ENCODE measurements at places on chromosomes 6 and 20.
A peak's percentile ranks its signal among the peaks of the same experiment; 100 is the strongest.

- no peak for DNase-seq
These were observed 488.5 kb upstream of the JARID2 start for GRCh38 chr6:14757418-14757817.

- no peak for DNase-seq
These were observed 3.3 kb upstream of the MTCH1 start for GRCh38 chr6:36989264-36989663.

GRCh38 chr6:84707171-84707570 lies 57.2 kb downstream of the TBX18 start:
- no peak for DNase-seq

DNA sequence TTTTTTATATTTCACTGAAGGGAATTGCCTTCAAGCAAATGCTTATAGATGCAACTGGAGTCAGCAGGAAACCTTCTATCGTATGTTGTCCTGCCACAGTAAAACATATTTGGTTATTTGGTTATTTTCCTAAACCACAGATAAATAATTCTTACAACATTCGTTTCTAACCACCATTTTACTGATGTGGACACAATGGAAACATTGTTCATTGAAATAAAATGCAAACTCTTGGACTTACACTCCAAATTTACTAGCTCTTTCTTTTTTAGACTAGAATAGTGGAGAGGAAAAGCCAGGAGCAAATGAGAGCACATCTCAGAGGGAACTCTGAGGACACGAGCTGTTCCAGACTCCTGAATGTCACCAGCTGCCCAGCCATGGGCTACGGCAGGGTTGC lies 114.8 kb downstream of the RPS12 start:
- DNase-seq = no peak

- no peak for DNase-seq
These were observed 71.8 kb downstream of the F13A1 start for GRCh38 chr6:6248651-6249050.

GRCh38 chr6:137389150-137389704 lies 105.0 kb downstream of the OLIG3 start:
- peak; percentile 51 for DNase-seq

GRCh38 chr6:33861722-33862121 lies 57.9 kb upstream of the MLN start:
- DNase-seq = no peak

DNA sequence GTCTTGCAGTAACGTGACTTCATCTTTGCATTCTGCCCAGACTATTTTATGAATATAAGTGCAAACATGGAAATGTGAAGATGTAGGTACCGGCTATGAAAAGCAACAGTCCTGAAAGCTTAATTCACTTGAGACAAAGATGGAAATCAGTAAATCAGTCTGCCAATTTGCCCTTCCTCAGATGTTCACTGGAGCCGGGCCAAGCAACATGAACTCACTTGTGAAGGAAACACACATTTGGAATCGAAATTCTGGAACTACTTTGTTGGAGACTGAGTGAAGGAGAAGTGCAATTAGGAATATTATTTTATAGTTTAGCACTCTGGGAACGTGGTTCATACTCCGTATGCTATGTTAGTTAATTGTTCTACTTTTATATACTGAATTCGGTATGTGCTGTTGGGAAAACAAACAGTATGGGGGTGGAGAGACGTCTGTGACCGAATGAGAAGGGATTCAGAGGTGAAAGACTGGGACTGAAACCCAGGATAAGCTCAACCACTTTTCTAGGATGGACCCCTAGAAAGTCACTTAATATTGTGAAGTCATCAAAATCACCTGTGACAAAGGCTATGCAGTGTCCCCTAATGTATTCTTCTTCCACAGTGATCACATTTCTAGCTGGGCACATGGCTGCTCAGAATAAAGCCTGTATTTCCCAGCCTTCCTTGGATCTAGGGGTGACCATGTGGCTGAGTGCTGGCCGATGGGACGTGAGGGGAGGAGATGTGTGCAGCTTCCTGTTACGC lies 95.5 kb downstream of the PREX1 start:
- DNase-seq = no peak

DNA sequence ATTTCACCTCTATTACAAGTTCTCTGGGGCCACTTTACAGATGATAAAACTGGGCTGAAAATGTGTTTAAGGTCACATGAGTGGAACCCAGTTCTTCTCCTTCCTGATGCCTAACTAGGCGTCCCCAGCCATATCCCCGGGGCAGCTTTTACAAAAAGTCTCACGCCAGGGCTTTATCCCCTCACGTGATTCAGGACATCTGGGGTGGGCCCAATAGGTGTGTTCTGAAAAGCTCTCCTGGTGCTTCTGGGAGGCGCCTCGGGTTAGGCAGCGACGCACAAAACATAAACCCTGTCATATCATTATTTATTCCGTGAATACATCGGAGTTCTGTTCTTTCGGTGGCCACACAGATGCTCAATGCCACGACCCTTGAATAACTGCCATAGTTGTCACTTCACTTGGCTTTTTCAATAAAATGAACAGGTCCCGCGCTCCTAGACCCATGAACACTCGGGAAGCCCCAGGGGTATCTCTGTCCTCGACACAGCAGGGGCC lies 32.1 kb downstream of the SF3B5 start:
- DNase-seq = no peak

GRCh38 chr6:6537488-6538260 lies 50.8 kb upstream of the LY86 start:
- DNase-seq = no peak

DNA sequence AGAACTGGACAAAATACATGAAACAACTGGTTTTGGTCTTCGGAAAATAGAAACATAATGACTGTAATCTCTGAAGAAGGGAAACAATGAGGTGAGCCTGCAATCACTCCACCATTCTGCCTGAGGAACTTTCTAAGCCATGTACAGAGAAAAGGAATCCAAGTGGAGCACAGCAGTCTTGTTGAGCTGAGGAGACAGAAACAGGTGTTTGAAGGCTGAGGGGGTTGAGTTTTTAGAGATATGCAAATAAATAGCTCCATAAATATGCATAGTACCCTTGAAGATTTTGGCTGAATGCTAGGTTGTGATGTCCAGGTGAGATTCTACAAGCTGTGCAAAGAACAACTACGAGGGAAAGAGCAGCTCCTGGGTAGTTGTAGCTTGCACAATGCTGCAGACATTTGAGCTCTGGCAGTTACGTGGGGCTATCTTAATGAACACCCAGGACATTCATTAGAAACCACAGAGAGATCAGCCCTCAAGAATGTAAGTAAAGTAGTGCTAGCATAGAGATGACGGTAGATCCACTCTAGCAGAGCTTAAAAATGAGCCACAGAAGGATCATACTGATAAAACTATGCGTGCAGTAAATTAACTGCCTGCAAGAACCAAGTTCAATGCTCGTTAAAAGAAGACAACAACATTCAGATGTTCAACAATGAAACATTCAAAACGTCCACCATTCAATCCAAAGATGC lies 24.3 kb downstream of the TUBB2B start:
- no peak for DNase-seq

DNA sequence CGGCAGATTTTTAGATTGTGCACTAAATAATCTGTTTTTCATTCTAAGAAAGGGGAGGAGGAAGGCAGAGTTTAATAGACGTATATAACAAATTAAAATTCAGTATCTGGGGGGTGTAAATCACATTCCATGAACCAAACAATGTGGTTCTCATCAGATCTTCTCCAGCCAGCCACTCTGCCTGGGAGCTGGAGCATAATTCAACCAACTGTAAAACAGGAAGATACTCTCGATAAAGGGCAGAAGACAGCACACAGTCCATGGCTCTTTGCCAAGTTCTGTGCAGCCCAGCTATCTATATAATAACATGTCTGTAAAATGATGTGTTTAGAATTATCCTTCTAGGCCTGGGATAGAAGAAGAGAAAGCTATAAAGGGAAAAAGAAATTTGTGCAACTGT lies 289.9 kb upstream of the ZFP64 start:
- no peak for DNase-seq

DNA sequence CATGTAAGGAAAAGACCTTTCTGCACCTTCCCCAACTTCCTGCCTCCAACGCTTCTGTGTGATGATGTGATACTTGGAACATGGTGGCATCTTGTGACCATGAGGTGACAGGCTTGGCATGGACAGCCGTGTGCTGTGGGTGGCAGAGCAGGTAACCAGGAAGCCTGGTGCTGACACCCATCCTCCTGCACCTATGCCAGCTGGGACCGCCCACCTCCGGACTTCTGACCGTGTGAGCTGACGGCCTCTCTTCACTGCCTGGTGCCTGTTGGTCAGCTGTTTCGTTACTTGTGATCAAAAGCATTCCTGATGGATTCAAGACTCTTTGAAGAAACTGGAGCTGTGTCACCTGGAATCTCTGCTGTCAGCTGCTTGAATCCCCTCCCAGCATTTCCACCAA lies 70.3 kb downstream of the TMEM242 start:
- DNase-seq = no peak

GRCh38 chr6:72212686-72213085 lies 326.3 kb downstream of the RIMS1 start:
- DNase-seq = no peak

DNA sequence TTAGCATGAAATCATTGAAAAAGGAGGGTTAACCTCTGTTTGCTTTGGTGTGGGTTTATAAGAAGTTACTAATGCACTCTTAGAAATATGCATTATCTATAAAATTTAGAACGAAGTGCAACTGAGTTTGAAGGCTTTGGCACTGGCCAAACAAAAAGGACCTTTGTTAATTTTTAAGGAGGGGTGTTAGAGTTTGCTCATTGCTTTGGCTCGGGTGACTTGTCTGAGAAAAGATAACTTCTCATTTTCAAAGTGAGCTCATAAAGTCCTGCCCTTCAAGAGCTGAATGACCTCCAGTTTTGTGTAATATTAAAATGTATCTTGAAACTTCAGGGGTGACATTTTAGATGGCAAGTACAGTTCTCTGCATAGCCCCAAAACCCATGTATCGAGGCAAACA lies 25.9 kb downstream of the NEDD9 start:
- DNase-seq = no peak

- peak; percentile 59 for DNase-seq
These were observed 14.9 kb downstream of the SYCP2L start for GRCh38 chr6:10901770-10902169.

DNA sequence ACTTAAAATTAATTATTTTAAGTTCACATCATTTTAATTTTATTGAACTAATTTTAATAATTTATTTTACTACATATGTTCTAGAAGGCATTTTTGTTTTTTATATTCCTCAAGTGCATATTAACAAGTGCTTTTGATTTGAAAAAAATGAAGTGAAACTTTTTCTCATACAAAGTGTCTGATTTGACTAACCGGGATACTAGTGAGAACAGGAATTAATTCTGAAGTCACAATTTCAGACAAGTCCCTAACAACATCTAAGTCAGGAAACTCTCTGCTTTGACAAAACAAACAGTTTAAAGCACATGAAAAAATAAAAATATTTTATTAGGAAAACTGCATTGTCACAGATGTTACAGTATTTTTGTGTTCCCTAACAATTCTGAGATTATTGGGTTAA lies 1166.3 kb upstream of the CITED2 start:
- no peak for DNase-seq

GRCh38 chr6:25370178-25371036 lies 91.2 kb downstream of the CARMIL1 start:
- DNase-seq = no peak

DNA sequence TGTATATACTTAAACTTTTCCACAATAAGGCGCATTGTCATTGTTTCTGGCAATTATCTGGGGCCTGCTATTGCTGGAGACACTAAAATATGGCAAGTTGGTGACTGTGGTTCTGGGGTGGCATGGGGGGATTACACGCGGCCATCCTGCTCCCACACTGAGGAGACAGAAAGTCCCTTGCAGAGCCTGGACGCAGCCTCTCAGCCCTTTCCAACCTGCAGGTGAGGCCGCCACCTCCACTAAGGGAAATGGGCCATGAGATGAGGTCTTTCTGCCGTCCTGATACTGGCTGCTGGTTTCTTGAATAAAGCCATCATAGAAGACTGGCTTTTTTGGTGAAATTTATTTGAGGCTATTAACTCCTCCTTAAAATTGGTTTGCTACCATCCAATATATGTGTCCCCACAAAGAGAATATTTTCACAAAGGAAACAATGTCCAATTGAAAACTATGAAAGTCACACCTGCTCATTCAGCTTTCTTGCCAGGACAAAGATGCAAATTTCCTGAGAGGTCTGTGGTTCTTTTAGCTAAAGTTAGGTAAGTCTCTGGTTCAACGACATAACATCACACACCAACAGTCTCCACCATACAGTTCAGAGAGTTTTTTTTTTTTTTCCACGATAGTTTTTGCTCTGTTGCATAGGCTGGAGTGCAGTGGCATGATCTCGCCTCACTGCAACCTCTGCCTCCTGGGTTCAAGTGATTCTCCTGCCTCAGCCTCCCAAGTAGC lies 13.0 kb downstream of the TXNDC5 start:
- DNase-seq = no peak

- DNase-seq = no peak
These were observed 3.6 kb upstream of the BTN2A2 start for GRCh38 chr6:26379292-26379691.

GRCh38 chr20:63735859-63736718 lies at the start of gene LIME1:
LIME1 (plus strand) TSS chr20:63736664; CDS start chr20:63737550, 886 bp downstream.
- no peak for DNase-seq

- DNase-seq = no peak
These were observed 412.3 kb downstream of the PRKN start for GRCh38 chr6:162315291-162315690.

DNA sequence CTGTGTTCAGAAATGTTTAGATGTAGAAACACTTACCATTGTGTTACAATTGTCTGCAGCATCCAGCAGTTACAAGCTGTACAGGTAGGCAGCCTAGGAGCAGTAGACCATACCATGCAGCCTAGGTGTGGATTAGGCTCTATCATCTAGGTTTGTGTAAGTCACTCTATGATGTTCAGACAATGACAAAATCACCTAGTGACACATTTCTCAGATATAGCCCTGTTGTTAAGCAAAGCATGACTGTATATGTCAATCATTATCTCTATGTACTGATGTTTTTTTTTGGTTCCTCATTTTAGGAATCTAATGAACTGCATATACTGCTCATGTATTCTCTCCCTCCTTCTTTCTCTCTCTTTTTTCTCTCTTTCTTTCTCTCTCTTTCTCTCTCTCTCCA lies 22.2 kb downstream of the CST8 start:
- DNase-seq = no peak

GRCh38 chr20:12825226-12825595 lies 183.6 kb upstream of the SPTLC3 start:
- no peak for DNase-seq

- no peak for DNase-seq
These were observed 127.6 kb upstream of the BTBD3 start for GRCh38 chr20:11790046-11790445.

DNA sequence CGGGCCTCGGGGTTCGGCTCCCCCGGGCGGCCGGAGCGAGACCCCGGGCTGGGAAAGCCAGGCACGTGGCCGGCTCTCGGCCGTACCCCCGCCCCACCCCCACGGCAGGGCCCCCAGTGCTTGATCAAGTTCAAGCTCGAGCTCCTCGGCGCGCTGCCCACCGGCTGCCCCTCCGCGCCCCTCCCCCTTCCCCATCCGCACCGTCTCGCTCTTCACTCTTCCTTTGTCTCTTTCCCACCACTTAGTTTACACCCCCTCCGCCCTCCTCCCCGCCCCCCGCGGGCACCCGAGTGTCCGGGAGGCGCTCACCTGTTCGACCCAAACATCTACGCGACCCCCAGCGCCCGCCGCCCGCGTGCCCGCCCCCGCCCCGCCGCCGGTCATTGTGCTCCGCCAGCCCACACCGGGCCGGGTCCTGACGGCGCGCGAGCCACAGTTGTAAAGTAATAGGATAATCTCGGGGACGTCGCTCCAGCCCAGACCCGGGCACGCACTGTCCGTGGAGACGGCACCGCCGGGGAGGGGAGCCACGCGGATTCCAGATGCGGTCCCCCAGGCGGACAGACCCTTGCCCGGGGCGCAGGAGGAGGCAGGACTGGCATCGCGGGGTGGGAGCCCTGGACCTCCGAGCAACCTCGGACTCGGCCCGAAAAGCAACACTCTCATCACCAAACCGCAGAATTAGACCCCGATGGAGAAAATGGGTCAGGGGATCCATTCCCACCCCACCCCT lies 100.7 kb downstream of the NOL4L start:
- DNase-seq = no peak
